ENCODE measurements at places on chromosomes 2 and 18. TPM values are rescaled to one million over a fixed set of nuclear protein-coding genes. Genes with fewer than 3 reads are reported as not detected.

LIMS4 gene
- not detected for total RNA-seq

GRCh38 chr2:196487417-196487816, 152.1 kb upstream of the CCDC150 start:
- DNase-seq, result no peak

DNA sequence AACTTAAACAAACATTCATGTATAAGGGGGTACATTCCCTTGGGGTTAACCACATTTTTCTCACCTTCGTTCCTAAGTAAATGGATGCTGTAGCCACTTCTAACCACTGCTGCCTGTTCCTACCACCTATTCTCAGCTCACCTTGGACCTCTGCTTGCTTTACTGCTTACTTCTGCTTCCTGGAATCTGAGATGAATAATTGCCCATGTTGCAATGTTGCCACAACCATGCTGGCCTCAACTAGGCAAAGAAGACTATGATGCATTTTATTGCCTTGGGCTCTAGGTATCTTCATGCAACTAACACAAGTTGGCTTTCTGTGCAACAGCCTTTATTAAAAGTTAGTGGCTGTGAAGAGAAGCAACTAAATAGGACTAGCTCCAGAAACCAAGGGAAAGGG, 106.3 kb upstream of the TCF4 start:
- DNase-seq, result no peak

DNA sequence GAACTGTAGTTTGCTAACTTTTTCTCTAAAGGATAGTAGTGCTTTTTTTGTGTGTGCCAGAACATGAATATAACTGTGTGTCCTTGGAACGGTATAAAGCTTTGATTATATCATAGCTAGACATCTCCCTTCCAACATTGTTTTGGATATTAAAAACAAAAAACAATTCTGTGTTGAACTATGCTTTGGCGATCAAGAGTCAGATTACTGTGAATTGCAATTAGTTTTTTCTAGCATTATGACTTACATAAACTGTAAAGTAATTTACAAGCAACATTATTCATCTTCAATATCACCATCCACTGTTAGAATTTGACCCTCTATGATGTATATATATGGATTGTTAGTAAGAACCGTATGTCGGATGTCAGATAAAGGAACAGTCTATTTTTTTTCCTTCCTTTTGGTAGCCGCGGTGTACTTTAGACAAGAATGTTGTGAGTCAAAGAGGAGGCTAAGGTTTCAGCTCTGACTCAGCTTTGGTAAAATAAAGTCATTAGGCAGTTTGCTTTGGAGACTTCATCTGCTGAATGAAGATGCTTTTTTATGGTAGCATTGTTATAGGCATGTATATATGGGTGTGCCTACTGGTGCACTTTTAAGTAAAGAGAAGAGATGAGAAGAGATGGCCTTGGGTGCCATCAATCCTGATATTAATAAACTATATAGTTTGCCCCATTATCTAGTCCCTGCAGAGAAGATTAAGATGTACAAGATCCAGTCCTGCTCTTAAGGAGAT, 76.4 kb downstream of the LTBP1 start:
- DNase-seq, result no peak

- no peak for DNase-seq
Observed at GRCh38 chr2:39781697-39782096, 2.6 kb upstream of the THUMPD2 start.

DNA sequence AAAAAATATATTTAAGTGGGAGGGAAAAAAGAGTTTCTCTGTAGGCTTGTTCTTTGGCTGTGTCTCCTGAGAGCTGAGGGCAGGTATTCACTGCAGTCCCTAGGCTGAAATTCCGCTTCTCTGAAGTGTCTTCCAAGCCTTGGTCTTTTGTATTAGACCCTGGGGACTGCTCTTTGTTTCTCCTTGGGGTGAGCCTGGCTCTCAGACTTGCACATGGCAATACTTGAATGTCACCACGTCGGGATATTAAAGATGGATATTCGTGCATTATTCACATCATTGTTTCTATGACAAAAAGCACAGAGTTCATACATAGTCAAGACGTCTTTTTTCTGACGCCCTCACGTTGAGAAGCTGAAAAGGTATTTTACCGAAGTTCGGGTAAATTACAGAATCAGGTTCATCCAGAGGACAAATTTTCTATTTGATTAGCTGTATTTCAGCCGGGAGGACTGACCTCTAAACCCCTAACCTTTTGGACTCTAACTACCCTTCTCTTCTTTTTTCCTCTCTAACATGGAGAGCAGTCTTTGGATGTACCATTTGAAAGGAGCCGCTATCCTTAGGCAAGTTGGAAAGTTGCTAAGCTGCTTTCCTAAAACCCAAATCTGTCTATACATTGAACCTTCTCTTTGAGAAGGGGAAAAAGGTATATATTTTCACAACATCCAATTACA, 2.4 kb upstream of the HOXD3 start:
- no peak for DNase-seq

Data from left lobe of liver (tissue), 2 donors.